ENCODE measurements at places on chromosomes 4 and X.

DNA sequence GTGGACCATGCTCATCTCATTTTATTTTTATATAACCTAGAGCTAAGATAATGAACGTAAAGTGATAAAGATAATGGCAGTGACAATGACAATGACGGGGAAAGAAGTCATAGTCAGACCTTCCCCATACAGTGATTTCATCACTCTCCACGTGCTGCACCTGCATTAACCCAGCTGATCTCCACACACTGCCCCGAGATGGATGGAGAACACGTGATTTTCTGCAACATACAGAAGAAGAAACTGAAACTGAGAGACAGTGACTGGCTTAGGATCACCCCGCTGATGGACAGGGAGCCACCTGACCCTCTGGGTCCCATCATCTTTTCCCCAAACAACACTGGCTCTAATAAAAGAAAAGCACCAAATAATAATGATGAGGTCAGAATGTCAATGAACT is 22.0 kb downstream of the EVC2 start:
- DNase-seq, result no peak

- DNase-seq, result no peak
These were observed 11.5 kb downstream of the FGB start for GRCh38 chr4:154574311-154574710.

DNA sequence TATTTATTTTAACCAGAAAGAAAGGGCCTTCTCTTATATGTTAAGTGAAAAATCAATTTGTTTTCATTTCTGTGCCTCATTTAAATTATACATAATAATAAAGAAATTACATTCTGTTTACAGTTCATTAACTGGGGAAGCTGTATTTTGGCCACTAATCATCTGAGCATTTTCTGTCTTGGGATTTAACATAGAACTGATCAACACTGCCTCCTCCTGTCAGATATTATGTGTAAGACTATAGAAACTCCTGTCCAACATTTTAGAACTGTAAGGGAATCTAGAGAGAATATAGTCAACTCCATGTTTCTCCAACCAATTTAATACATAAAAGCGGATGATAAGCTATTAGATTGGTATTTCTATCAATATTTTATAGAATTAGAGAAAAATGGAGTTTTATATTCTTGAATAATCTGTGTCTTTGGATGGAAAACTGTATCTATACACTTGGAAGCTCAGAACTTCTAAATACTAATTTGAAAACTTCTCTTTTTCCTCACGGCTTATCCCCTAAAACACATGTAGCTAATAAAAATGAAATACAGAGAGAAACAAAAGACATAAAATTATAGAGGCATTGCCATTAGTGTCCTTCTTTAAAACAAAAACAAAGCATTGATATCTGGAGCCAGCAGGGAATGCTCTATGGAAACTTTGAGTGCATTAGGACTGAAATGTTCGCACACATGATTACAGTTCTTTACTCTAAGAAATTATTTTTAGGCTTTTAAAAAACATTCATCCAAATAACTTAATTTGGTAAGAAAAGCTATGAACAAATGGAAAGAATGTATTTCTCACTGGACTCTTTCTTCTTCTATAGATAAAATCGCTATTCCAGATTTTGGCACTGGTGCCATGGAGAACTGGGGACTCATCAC is 33.1 kb downstream of the ENPEP start:
- DNase-seq, result no peak

DNA sequence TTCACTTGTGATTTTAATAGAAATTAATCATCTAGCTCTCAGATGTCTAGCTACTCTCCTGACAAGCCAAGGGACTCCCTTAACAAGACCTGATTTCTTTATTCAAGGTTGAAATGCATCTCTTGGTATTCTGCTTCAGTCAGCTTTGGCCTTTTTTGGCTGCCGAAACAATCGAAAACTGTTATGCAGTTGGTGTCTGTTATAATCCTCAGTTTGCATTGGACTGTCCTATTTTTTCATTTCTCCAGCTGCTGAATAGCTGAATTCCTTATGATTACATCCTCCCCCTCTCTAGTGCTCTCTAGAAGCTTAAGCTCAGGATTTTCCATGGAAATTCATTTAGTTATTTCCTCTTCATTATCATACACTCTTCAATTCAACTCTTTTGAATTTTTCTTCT is 177.2 kb downstream of the TRIML1 start:
- no peak for DNase-seq

DNA sequence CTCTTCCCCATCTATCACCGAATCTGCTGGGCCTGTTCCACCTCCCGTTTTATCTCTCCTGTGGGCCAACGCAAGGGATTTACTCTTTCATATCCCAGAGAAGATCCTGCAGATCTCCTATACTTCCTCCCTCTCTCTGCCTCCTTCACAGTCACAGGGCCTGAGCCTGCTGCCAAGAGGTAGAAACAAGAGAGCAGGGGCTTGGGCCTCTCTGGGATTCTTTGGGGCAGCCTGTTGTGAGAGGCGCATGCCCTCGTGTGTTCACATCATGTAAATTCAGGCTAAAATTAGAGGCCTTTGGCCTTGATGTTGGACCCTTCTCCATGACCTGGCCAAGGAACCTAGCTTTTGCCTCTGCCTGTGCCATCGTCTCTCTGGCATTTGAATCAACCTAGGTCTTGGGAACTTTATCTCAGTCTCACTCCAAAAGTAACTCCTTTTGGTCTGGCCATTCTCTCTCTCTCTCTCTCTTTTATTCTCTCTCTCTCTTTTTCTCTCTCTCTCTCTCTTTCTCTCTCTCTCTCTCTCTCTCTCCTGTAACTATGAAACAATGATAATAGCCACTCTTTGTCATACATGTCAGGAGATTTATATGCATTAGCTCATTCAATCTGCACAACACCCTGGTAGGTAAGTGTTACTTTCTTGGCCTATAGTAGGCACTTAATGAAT is 20.0 kb upstream of the EFNB1 start:
- DNase-seq, result no peak

DNA sequence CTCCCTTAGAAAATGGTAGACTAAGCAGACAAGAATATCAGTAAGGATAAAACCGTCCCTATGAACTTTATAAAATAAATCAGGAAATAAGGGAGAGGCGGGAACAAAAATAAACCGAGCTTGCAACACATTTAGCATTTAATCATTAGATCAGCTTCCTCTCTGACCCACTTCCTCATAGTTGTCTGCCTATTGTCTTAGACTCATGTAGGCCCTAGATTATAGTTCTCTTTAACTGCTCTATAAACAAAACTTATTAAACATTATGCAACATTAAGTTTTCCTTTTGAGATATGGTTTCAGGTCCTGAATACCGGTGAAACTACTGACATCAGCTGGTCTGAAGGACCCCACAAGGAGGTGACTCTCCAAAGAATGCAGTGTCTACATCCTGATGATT is 15.8 kb upstream of the SRD5A3 start:
- no peak for DNase-seq

- DNase-seq, result no peak
These were observed 434.9 kb upstream of the PABPC4L start for GRCh38 chr4:134636338-134637051.

DNA sequence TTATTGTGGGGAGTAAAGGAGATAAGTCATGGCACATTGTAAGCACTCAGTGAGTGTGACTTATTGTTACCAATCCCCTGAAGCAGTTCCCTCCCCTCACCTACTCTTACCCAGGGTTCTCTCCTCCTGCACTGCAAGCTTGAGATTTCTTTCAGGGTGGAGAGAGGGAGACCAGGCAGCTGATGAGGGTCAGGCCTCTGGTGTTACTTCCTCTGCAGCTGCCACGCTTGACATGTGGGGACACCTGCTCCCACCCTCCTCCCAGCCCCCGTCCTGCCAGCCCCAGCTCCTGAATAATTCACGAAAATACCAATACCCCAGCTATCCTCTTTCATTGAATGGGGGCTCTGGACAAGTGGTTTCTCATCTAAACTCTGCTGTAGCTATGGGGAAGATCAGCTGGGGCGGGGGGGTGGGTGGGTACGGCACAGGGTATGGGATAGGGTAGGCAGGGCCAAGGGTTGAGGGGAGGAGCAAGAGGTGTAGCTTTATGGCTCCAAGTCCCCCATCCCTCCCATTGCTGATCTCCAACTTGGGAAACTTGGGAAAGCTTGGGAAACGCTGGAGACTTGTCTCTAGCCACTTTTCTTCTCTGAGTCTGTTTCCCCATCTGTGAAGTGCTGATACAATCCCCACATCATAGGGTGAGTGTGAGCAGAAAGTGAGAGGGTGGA is 148.5 kb upstream of the PJA1 start:
- DNase-seq, result no peak

DNA sequence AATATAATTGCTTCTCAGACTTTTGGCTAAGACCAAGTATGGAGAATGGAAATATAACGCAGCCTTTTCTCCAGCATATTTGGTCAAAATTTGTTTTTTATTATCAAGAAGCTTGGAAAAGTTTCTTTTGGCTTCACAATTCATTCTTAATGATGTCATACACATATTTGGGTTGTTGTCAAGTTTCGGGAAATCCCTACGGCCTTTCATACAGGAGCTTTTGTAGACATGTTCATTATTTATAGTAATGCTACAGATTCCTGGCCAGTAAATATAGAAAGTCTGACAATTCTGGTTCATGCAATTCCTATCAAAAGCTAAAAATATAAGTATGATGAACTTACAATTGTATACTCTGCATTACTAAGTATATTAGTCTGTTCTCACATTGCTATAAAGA is 112.9 kb downstream of the IRF2 start:
- DNase-seq, result no peak

- DNase-seq, result no peak
These were observed 40.1 kb upstream of the GPR78 start for GRCh38 chr4:8540072-8540471.

DNA sequence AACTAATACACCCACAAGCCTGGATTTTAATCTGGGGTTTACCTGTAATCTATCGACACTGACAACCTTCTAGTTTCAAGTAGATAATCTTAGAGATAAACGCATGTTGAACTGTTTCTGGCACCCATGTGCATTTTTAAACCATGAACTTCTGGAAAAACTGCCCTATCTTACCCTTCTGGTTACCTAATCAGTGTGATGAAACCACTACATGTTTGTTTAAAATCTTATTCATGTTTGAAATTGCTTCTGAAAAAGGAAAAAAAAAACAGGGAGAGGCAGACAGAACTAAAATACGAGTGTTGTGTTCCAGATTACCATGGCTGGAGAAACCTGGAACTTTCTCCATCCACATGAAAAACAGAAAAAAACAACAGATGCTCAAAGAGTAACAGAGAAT is 139.3 kb downstream of the MID1IP1 start:
- DNase-seq, result no peak

DNA sequence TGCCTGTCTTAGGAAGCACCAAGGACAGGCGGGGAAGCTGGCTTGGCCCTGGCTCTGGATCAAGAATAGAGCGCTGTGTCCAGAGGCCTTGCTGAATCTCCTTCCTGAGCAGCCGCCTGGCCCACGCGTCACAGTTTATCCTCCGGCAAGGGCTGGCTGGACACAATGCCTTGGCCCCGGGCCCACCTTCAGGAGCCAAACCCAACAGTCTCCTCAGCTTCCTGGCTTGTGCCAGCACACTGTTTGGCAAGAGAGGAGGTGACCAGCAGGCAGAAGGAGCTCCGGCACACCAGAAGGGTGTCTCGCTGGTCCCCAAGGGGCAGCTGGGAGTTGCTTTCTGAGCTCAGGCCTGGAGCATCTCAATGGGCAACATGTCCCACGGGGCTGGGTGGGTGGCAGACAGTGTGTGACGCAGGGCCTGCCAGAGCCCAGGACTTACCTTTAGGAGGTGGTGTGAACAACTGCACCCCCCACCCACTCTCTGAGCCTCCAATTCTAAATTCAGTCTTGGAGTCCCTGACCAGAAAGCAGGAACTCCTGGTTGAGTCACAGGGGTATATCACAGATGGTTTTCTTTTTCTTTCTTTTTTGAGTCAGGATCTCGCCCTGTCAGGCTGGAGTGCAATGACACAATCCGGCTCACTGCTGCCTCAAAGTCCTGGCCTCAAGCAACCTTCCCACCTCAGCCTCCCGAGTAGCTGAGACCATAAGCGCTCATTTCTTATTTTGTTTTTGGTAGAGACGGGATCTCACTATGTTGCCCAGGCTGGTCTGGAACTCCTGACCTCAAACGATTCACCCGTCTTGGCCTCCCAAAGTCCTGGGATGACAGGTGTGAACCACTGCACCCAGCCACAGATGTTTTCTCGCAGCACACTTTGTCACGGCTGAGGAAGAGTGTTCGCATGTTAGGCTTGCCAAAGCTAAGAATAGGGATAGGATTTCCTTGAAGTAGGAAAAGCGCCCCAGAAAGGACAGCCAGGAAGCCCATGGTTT is 361.2 kb downstream of the BCOR start:
- DNase-seq, result no peak

DNA sequence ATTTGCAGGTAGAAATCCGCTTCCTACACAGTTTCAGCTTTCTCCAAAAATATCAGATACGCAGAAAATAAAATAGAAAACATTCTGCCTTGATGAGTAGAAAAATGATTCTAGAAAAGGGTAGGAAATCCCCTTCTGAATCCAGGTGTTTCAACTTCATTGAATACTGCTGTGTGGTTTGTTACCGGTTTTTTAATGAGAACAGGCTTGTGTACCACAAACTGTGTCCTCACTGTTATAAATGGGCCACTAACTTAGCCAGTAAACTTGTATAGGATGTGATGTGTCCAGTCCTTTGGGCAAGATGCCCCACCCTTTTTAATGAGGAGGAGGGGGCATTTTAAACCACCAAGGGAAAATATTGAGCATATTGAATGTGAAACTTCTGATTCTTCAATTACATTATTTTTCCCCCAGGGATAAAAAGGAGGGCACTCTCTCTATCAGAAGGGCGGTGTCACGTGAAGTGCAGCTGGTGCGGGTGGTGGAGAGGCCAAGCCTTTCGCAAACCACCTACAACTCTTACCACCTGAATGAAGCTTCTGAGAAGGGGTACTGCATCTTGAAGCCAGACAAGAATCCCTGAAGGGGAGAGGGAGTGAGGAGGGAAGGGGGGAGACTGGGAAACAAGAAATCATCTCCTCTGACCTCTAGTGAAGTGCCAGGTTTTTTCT is 4.5 kb downstream of the CXXC4 start:
- DNase-seq, result no peak

DNA sequence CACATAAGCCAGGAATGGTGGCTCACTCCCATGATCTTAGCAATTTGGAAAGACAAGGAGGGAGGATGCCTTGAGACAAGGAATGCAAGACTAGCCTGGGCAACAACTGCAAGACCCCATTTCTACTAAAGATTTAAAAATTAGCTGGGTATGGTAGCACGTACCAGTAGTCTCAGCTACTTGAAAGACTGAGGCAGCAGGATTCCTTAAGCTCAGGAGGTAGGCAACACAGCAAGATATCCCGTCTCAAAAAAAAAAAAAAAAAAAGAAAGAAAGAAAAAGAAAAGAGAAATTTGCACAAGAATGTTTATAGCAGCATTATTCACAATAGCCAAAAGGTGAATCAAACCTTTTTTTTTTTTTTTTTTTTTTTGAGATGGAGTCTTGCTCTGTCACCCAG is 29.7 kb downstream of the PDS5A start:
- no peak for DNase-seq

DNA sequence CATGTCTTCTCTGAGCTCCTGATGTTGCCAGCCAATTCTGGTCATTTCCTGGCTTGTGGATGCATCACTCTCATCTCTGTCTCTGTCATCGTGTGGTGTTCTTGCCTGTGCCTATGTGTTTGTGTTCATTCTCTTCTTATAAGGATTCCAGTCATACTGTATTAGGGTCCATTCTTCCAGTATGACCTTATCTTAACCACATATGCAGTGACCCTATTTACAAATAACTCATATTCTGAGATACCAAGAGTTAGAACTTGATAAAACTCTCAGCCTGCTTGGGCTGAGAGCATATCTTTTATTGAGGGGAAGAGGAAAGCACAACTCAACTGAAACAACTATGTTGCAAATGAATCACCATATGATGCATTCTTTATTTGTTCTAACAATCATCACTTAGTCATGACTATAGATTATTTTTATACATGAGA is 189.0 kb upstream of the ANXA10 start:
- no peak for DNase-seq

GRCh38 chr4:11881364-11881763 is 452.7 kb upstream of the HS3ST1 start:
- DNase-seq, result no peak

All from CD4-positive, alpha-beta T cell treated with Interleukin-12 subunit alpha and Interleukin-12 subunit beta, for 1 hour (primary cell).